ENCODE measurements at places on chromosomes 11 and 22.
A peak's percentile ranks its signal among the peaks of the same experiment; 100 is the strongest.

GRCh38 chr22:43164636-43165035, 13.3 kb downstream of the TSPO start:
- no peak for DNase-seq

- no peak for DNase-seq
These were observed 20.1 kb downstream of the TMEM218 start for GRCh38 chr11:125091247-125091876.

DNA sequence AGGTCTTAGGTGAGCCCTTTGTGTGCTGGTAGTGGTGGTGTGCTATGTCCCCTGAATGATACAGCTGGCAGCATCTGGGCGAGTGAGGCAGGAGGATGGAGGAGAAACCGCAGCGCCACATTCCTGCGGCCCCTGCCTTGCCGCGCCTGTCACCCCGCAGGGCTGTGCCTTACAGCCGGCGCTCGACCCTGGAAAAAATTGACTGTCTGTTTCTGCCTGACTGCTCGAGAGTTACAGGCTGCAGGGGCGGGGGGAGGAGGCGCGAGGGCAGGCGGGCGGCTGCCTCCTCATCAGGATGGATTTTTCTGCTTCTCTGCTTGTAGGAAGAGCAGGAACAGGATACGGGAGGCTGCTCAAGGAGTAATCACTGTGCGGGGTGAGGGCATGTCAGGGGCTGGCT, 443.4 kb downstream of the MIAT start:
- DNase-seq = peak; percentile 61

GRCh38 chr11:1878137-1879031, 13.3 kb downstream of the PRR33 start:
- DNase-seq = no peak

DNA sequence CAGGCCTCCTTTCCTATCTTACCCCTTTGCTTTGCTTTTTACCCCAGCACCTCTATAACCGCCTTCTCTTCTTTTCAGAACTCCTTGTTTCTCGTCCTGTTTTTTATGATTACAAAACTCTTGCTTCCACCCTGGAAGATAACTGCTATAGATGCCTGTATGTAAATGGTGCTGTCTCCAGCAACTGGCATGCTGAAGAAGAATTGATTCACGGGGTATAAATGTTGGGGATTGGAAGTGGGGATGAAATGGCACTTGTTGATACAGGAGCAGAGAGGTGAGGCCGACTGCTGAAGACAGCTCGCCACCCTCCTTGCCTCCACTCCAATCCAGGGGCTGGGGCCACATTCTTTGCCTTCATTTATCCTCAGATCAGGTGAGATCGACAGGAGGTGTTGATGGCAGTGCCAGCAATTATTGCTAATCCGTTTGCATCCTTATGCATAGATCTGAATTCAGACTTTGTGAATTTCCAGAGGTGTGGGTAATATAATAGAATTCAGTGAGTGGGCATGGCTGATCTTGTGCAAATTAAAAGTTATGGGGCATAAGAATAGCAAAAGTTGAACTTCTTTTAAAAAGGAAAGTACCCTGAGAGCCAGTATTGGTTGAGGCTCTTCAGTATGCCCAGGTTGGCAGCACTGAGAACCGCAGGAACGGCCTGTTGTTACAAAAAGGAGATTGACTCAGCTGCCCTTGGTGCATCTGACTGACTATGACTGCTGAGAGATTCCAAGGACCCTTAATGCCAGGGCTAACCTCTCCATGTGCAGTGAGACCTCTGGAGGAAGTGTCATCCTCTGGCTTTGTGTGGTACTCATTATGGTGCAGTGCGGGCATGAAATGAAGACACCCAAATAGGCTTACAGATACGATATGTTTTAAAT, 5.3 kb downstream of the NEAT1 start:
- DNase-seq = no peak

GRCh38 chr22:27987557-27987956, 68.5 kb upstream of the PITPNB start:
- DNase-seq = no peak

- no peak for DNase-seq
These were observed 36.6 kb downstream of the KCNJ1 start for GRCh38 chr11:128830290-128831173.

DNA sequence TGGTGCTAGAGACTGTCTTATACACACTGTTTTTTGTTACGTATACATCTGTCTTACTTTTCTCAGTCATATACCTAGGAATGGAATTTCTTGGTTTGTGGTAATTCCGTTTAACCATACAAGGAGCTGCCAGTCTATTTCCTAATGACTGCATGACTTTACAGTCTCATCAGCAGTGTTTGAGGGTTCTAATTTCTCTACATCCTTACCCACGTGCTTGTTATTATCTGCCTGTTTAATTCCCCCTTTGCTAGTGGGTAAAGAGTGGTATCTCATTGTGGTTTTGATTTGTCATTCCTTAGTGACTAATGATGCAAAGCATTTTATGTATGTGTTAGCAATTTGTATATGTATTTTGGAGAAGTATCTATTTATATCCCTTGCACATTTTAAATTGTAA, 1008.0 kb downstream of the FAM181B start:
- no peak for DNase-seq

- no peak for DNase-seq
These were observed 925.4 kb downstream of the BRD1 start for GRCh38 chr22:48902001-48902869.

DNA sequence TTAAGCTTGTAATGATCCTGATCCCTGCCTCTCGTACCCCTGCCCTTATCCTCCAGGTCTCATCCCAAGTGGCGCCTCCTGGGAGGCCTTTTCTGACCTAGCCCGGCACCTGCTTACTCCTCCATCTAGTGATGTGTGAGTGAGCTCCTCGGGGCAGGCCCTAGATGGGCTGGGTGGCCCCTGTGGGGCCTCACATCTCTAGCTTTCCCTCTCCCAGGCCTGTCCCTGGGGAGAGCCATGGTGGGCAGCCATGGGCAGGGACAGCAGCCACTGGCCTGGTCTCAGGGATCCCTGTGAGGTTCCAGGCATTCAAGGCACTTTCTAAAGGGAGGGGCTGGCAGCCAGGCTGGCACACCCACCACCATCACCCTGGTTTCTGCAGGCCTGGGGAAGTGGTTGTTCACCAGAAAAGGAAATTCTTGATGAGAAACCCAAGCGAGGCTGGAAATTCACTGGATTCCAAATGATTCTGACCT, 27.9 kb downstream of the GNAZ start:
- DNase-seq = no peak

DNA sequence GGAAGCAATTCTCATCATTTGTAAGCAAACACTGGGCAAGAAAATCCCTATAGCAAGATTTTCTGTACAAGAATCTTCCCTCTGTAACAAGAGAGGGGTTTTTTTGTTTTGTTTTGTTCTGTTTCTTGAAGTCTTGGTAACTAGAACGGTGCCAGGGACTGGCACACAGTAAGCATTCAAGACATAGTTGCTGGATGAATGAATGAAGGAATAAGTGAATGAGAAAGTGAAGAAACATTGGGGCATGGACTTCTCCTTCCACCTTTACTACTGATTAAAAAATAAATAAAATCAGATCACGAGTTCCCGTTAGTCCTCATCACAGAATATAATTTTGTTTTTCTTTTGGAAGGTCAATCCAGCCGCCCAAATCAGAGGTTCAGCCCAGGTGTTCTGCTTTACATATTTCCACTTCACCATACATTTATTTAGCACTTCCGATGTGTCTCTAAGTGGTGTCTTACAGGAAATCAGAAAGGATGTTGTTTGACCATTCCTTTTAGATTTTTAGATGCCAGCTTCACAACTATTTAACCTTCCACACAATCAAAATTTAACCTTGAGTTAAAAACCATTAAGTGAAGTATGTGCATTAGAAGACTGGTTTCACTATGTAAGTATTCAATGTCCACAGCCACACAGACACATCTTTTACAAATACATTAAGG, 281.2 kb downstream of the CADM1 start:
- DNase-seq = no peak

DNA sequence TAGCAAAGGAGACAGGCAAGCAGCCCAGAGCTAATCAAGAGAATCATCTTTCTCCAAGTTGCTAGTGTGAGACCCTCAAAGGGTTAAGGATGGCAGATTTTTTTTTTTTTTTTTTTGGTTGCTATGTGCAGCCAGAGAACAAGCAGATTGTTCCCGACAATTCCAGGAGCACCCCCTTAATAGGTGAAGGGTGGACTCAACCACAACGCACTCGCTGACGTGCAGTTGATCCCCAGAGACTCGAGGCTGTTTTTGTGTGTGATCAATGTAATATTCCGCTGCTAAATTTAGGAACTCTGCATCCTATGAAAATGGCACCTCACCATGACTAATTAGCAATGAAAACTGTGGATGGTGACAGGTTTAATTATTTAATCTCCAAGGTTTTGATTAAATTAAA, 789.0 kb downstream of the KCNA4 start:
- no peak for DNase-seq

DNA sequence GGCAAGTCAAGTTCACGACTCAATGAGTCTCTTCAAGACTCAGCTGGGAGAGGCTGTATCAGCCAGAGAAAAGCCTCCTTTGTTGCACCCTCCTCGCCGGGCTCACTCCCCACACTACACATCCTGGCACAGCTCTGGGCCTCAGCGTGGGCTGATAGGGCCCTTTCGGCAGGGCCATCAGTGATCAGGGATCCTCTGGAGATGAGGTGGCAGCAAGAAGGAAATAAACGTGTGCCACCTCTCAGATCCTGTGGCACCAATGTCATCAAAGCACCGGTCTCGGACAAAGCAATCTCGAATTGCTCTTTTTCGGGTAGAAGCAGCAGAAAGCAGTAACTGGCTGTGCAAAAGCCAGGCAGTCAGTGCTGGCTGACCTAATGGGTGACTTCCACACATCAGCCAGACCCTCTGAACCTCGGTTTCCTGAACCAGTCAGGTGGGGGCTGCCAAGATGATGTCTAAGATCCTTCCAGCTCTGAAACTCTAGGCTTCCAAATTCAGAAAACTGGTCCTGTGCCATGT, 2.1 kb downstream of the EHD1 start:
- no peak for DNase-seq

- no peak for DNase-seq
These were observed 14.0 kb downstream of the FJX1 start for GRCh38 chr11:35632301-35632700.

GRCh38 chr11:3380706-3381545, 2.0 kb upstream of the ZNF195 start:
- DNase-seq = no peak

DNA sequence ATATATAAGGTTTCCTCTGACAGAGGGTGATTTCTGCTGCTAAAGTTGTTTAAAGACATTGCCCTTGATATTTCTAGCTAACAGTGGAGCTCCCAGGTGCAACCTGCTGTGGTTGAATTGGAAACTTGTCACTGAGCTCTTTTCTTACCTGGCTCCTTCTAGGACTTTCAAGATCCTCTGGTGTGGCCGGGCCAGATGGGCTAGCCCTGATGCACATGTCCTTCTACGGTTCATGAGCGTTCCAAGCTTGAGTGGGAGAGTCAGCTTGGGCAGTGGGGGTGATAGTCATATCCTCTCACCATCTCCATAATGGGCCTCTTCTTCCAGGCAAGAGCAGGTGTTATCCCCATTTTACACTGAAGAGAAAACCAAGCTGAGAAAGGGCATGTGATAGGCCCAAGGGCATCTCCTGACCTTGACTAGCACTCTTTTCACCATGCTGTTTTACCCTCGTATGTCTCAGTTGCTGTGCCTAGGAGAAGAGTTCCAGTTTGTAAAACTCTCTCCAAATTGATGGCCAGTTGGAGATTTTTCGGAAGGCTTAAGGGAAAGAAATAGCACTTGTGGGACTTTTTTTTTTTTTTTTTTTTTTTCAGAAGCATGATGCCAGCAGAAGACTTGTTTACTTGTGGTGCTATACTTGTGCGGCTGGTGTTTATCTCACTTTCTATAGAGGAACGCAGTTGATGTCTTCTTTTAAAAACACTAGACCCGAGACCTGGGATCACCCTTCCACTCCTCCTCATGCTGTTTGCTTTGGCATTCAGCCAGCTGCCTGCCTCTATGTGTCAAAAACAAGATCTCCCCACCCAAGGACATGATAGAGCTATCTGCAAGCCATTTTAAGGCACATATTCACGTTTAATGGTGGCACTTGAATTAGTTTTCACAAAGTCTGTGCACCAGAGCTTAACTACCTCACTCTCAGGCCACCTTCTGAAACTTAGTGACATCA, 32.6 kb downstream of the TEAD1 start:
- DNase-seq = no peak

DNA sequence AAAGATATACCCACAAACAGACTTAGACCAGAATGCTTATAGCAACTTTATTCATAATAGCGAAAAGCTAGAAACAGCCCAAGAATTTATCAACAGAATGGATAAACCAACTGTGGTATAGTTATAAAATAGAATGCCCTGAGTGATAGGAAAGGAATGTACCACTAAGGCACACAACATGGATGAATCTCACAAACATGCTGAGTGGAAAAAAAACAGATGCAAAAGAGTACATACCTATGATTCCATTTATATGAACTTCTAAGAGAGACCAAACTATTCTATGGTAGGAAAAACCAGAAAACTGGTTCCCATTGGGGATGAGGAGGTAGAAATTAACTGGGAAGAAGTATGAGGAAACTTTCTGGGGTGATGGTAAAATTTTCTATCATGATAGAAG, 40.4 kb upstream of the GRIK4 start:
- DNase-seq = no peak

DNA sequence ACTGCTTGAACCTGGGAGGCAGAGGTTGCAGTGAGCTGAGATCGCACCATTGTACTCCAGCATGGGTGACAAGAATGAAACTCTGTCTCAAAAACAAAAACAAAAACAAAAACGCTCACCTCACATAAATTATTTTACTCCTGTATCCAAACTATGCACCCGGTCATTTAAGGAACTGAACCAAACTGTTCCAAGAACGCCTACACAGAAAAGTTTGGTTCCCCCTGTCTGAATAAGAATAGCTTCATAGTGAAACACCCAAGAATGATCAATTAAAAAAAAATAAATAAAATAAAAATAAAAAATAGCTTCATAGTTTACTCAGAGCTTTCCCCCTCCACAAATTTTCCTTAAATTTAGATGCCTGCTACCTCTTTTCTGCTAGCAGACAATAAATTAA, 13.7 kb downstream of the NUP98 start:
- DNase-seq = no peak

DNA sequence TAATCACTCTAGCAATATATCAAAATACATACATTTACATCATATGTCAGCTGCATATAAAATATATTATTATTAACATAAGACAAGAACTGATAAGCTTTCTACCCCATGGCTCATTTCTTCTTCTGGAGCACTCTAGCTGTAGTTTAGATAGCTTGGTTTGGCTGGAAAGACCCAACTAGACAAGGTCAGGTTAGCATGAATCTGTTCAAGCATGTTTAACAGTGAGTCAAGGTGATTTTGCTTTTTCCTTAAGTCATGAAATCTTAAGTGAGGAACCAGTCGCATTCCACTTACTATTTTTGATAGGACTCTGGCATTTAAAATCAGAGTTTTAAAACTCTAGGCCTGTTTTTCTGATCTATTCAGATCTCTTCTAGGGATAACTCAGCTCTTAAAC, 157.0 kb upstream of the PDGFD start:
- no peak for DNase-seq

- no peak for DNase-seq
These were observed 34.8 kb upstream of the PRODH start for GRCh38 chr22:18970948-18971315.
